Stimulated activated CD8-positive, alpha-beta memory T cell treated with anti-CD3 and anti-CD28 coated beads, Interleukin-12 subunit alpha, Interleukin-12 subunit beta, amount 100 ng/mL, for 1 hour (primary cell): ENCODE measurements at places on chromosomes 6 and 20.

GRCh38 chr6:36523451-36523850 is 23.8 kb downstream of the STK38 start:
- no peak for DNase-seq

DNA sequence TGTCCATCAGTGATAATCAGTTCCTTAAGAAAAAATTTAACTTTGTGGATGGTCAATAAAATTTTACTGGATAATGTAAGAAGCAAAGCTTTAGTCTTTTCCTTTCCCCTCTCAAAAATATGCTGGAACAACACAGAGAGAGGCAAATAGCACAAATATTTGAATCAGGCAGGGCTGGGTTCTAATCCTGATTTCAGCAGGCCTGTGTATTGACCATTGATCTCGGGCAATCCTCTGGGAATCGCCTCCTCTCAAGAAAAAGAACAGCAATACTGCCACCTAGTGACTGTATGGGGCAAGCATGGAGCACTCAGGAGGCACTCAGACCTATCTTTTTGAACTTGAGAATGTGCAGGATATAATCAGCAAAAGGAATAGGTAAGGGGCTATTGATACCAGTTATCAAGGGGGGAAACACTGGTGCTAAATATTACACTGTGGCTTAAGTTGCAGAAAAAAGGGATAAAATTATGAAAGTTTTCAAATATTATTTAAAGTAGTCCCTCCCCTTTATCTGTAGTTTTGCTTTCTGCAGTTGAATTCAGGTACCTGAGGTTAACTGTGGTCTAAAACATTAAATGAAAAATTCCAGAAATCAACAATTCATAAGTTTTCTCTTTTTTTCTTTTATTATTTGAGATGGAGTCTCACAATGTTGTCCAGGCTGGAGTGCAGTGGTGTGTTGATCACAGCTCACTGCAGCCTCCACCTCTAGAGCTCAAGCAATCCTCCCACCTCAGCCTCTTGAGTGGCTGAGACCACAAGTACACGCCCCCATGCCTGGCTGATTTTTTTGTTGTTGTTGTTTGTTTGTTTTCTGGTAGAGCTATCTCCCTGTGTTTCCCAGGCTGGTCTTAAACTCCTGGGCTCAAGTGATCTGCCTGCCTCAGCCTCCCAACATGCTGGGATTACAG is 91.8 kb upstream of the NHSL1 start:
- no peak for DNase-seq

- DNase-seq = no peak
These were observed 128.9 kb downstream of the ELOVL4 start for GRCh38 chr6:79818471-79818870.

DNA sequence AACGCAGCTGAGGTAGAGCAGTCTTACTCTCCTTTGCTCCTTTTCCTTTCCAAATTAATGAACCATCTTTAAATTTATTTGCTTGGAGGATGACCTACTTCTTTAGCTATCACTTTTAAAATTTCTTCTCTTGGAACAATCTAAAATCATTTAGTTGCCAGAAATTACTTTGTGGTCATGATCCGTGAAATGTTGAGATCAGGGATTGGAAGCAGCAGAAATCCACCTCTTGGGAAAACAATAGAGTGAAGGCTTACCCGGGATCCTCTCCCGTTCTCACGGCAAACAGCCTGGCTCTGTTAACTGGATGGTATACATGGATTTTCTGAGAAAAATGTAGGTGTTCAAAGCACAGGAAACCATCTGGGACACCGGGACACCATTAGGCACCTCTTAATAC is 7.7 kb downstream of the AKAP12 start:
- no peak for DNase-seq

- DNase-seq = no peak
These were observed 40.4 kb upstream of the TRAF3IP2 start for GRCh38 chr6:111646034-111646433.

DNA sequence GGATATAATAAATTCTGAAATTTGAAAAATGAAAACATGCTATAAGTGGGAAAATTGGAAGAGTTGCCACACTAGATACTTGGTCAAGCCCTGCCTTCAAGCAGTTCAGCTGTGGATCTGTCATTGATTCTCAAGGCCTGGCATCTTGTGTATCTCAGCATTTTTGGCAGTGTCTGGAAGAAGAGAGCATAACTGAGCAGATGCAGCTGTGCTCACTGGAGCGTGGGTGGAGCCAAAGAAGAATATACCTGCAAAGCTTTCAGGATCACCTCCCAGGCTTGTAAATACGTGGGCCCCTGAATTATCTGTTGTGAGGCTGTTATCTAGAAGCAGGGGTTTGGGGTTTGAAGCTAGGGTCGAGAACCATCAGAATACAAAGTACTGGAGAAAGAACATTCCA is 31.3 kb upstream of the CHD6 start:
- no peak for DNase-seq

DNA sequence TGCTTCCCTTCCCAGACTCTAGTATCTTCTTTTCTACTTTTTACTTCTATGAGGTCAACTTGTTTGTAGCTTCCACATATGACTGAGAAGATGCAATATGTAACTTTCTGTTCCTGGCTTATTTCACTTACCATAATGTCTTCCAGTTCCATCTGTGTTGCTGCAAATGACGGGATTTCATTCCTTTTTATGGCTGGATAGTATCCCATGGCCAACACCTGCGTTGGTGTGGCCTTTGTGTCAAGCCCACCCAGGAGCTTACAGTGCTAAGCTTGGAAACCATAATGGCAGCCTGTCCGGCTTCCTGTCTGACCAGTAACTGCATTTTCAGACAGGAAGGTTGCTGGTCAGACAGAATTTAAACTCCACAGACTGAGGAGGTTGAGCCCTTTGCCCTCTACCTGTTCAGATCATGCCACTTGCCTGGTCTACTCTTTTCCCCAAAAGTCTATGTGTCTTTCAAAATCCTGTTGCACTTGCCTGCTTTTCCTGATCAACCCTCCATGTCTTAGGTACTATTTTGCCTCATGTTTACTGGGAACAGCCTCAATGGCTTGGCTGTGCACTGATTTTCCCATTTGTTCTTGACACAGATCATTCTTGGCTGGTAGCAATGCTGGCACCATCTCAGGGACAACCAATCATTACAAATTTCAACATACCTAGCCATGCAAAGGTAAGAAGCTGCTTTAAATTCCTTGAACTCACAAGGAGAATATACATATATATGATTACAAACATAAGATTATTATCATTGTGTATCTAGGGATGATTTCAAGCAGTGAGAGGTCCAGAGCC is 114.3 kb upstream of the PLEKHG1 start:
- no peak for DNase-seq

DNA sequence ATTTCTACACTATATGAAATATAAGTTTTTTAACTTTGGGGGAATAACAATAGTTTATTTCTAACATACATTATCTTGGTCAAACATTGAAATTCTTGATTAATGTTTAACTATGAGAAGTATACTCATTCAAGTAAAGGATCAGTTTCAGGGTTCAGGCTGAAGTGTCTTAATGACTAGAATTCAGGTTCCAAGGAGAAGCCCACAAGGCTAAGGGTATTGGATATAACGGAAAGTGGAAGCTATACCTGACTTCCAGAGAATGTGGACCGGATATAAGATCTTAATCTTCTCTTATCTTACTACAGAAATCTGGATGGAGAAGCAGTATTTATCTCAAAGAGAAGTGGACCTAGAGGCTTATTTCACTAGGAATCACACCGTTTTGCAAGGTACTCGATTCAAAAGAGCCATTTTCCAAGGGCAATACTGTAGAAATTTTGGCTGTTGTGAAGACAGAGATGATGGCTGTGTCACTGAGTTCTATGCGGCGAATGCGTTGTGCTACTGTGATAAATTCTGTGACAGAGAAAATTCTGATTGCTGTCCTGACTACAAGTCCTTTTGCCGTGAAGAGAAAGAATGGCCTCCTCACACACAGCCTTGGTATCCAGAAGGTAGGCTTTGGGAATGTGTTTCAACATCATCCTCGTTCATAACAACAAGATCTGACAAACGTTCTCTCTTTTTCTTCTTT is at the start of gene TINAG:
Gene TINAG, plus strand, starts transcription at position 153 of the 697 bp plus-strand sequence. Its CDS starts 110 bp downstream, at position 263.
- no peak for DNase-seq

DNA sequence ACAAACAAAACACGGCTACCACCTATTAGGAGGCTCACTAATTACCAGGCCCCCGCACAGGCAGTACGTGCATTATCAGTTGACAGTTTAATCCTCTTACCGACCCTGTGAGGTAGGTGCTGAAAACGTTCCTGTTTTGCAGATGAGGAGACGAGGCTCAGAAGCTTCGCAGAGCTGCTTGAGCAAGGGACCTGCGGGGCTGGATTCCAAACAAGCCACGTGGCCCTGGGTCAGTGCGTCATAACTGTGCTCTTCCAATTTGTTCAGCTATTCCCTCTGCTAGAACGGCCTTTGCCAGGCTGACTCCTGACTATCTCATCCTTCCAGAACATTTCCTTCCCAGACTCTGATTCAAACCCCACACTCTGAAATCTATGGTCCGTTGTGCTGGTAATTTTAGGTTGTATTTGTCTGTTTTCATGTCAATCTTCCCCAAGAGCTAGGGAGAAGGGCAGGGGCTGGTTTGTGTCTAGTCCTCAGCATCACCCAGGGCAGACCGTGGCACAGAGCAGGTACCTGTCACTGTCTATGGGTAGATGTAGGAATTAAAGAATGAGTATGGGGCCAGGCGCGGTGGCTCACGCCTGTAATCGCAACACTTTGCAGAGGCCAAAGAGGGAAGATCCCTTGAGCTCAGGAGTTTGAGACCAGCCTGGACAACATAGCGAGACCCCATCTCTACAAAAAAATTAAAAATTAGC is 28.8 kb upstream of the TLDC2 start:
- no peak for DNase-seq

DNA sequence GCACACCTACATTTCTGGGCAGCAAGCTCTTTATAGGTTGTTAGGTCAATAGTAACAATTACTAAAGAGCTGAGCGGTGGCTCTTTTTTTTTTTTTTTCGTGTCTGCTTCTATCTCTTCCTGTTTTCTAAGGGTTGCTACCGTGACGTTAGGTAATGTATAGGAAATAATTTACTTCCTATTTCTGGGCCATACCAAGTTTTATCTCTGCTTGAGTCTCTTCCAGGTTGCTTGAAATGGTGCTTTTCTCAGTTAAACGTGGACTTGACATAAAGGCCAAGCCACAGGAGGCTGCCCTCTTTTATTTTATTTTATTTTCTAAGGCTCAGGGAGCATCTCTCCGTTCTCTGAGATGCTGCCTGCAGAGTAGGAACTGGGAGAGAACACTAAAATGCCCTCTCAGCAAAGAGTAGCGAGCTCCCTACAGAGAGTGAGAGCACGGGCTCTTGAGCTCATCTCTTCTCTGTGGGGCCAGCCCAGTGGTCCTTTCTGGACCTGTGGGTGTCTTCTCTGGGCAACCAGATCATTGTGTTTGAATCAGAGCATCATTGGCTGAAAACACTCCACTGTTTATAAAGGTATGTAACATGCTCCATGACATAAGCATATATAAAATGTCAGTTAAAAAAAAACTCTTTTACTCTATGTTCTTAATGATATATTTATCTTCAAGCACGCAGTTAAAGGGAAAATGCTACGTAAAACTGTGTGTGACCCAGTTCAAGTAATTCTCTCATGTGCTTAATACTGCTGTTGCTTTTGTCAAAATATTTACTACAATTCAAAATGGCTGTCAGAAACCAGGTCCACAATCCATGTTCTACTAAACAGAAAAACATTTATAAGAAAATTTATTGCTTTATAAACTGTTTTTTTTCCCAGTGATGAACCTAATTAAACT is at the start of gene ZNF831:
Gene ZNF831, plus strand, starts transcription at position 191 of the 900 bp plus-strand sequence. CDS start 27,199 bp downstream, outside the sequence.
- no peak for DNase-seq

- no peak for DNase-seq
These were observed 55.9 kb downstream of the CD164 start for GRCh38 chr6:109326351-109326750.

- DNase-seq = no peak
These were observed 53.0 kb upstream of the AIG1 start for GRCh38 chr6:143007646-143008045.

GRCh38 chr6:105676857-105677256 is 274.0 kb upstream of the PREP start:
- DNase-seq = no peak

DNA sequence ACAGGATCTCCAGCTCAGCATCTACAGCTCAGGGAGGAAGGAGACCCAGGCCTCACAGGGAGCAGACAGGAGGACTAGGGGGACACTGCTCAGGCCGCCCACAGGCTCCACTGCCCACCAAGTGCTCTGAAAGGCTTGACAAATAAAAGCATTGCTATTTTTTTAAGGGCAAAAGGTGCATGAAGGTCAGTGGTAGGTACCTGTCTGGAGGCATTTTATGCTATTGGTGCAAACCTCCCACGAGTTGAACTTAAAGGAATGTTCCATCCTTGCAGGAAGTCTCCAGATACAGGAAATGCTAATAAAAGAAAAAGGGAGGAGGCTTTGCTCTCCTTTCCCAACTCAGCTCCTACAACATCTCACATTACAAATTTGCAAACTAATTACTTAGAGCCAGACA is 228.1 kb downstream of the FOXC1 start:
- no peak for DNase-seq

DNA sequence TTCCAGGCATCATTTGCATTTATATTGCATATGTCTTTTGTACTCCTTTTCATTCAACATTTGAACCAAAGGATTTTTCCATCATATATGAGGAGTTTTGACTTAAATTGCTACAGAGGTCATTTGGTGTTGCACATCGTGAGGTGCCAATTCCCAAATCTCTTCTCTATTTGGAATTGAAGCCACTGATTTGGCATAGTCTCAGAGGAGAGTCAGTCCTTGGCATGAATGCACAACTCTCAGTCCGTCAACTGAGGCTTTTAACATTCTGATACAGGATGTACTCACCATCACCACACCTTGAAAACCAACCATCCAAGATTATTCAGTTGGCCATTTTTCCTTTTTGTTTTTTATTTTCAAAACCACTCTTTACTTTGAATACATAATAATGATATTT is 31.1 kb upstream of the SYNDIG1 start:
- no peak for DNase-seq

GRCh38 chr20:9886227-9886626 is 47.4 kb upstream of the PAK5 start:
- no peak for DNase-seq

GRCh38 chr6:50270415-50270814 is 220.7 kb upstream of the DEFB112 start:
- DNase-seq = no peak

DNA sequence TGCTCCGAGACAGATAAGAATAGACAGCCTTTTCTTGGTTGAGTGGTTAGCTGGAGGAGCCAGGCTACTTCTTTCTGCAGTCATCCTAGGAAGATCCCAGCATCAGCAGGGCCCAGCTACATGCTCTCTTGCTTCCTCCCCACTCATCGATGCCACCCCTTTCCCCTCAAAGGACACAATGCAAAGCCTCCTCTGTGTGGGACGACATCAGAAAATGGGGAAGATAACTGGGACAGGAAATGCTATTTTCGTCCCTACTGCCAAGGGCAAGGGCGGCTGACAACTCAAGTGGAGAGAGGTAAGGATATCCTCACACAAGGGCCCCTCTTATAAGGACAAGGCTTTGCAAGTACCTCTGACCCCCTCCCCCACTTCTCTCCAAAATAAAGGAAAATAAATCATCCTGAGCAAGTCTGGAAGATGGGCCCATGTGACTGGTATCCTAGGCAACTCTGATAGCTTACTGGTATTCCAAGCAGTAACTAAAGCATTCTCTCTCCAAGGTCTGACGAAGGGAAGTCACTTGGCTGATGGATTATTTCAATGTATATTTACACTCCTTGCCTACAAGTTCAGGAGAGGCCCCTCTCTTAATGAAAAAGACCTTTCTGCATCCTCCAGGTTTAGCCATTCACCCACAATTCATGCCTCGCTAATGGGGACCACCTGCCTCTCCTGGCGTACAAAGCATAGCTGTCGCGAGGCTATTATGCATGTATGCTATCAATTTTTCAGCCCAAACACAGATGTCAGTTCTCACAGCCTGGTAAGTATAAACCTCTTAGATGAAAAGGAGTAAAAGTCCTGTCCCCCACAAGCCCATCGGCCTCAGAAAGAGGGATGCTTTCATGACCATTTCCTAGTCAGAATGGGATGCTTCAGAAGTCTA is 11.3 kb downstream of the ELMO2 start:
- DNase-seq = no peak
